ENCODE measurements at places on chromosomes 5 and 9. TPM values are rescaled to one million over a fixed set of nuclear protein-coding genes. Genes with fewer than 3 reads are reported as not detected.

Gene SH3TC2
- polyA plus RNA-seq: not detected

Gene ZNG1C
- polyA plus RNA-seq: 23.3 TPM

Gene ITK
- polyA plus RNA-seq: 148 TPM

Gene FBXW2
- polyA plus RNA-seq: 37.1 TPM

Gene KIF4B
- polyA plus RNA-seq: not detected

Gene PRR7
- polyA plus RNA-seq: 20.6 TPM

Gene LCN15
- not detected for polyA plus RNA-seq

Gene GGTA1
- not detected for polyA plus RNA-seq

Gene CAVIN4
- not detected for polyA plus RNA-seq

Gene GABRB2
- not detected for polyA plus RNA-seq

Gene GFPT2
- not detected for polyA plus RNA-seq

Gene PTGES
- polyA plus RNA-seq: not detected

Gene TARS1
- polyA plus RNA-seq: 58.0 TPM

Gene TTC23L
- polyA plus RNA-seq: not detected

Gene FOXD4L6
- not detected for polyA plus RNA-seq

Gene PSAT1
- polyA plus RNA-seq: 20.1 TPM

Gene FOXD4L4
- polyA plus RNA-seq: not detected

Gene IFNB1
- polyA plus RNA-seq: not detected

Gene FCN2
- not detected for polyA plus RNA-seq

Gene HEMGN
- polyA plus RNA-seq: 8.3 TPM

Gene EIF4E1B
- polyA plus RNA-seq: not detected

Gene ANKRD31
- 0.58 TPM for polyA plus RNA-seq

Gene COL15A1
- polyA plus RNA-seq: not detected

Gene MCTP1
- polyA plus RNA-seq: 0.08 TPM

Gene GMCL2
- not detected for polyA plus RNA-seq

Gene PCDHGA11
- not detected for polyA plus RNA-seq

Gene CDH9
- not detected for polyA plus RNA-seq

Gene MAP1B
- polyA plus RNA-seq: 0.36 TPM

Gene ASS1
- not detected for polyA plus RNA-seq

Gene C5orf46
- not detected for polyA plus RNA-seq

Gene KCTD16
- polyA plus RNA-seq: not detected

Gene EGFL7
- polyA plus RNA-seq: 0.48 TPM

Gene GAS1
- 0.08 TPM for polyA plus RNA-seq

Gene SHOC1
- not detected for polyA plus RNA-seq

Gene SGTB
- polyA plus RNA-seq: 15.0 TPM

Gene PRRT1B
- not detected for polyA plus RNA-seq

Gene SERF1A
- 1.8 TPM for polyA plus RNA-seq

Gene LCN10
- 6.6 TPM for polyA plus RNA-seq

Gene ELAVL2
- polyA plus RNA-seq: not detected

Gene HARS2
- polyA plus RNA-seq: 24.6 TPM

Gene FAM219A
- 1.1 TPM for polyA plus RNA-seq

Gene GRPEL2
- polyA plus RNA-seq: 5.8 TPM

Gene NRG2
- polyA plus RNA-seq: 0.04 TPM

Gene UGT3A2
- polyA plus RNA-seq: not detected

Gene SURF1
- polyA plus RNA-seq: 112 TPM

Gene FBN2
- polyA plus RNA-seq: not detected

Gene GNA14
- not detected for polyA plus RNA-seq

Gene TMC1
- not detected for polyA plus RNA-seq

Gene PCDHB9
- polyA plus RNA-seq: not detected

Gene ZNF883
- polyA plus RNA-seq: 2.5 TPM

Gene SLC36A3
- not detected for polyA plus RNA-seq

Gene RNF180
- polyA plus RNA-seq: not detected

Gene RALGPS1
- polyA plus RNA-seq: 1.3 TPM
